NCI-H187 treated with DMSO at 0.1 percent for 48 hours (cell line): ENCODE measurements at places on chromosomes 2 and 18.

GRCh38 chr2:101160454-101160853 is 9.3 kb upstream of the TBC1D8 start:
- no peak for DNase-seq

DNA sequence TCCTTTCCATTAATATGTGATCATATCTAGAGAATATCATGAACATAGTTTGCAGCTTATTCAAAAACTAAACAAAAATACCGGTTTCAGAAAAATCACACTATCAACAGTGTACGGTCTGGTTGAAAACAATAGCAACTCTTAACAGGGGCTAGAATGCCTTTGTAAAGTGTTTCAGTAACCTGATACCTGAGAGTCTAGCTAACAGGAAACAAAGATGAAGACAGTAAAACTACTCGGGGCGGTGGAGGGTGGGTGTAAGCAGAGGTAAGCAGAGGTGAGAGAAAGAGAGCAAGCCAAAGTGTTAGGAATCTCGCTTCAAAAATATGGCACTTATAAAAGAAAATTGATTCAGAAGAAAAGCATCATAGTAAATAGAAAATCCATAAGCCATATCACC is 109.0 kb upstream of the RGPD4 start:
- peak; percentile 16 for DNase-seq

DNA sequence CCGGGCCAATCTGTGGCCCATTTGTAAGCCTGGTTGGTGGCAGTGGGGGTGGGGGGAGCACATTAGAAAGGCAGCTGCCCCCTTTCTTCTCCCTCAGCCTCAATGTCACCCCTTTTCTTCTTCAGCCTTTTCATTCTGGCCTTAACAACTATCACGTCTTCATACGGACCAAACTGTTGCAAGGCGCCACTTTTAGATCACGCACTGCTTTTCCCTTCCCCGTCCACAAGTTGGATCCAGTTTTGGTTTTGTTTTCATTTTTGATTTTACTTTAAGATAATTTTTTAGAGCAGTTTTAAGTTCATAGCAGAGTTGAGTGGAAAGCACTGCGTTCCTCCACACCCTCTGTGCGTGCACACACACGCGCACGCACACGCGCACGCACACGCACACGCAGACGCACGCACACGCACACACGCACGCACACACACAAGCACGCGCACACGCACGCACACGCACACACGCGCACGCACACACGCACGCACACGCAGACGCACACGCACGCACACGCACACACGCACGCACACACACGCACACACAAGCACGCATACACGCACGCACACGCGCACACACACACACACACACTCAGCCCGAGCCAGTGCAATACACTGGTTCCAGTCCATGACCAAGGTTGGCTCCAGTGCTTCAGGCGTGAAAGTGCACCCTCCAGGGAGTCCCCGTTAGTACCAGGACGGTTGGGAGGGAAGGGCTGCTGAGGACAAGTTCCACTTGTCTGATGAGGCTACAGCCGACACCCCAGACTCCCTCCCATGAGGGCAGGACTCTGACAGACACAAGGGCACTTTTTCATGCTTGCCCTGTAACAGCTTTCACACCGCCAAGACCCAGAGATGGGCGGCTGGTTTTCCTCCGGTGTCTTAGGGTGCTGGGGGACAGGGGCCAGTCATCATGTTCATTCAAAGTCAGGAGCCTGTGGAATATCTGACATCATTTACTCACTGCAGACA is 22.4 kb downstream of the FBLN7 start:
- no peak for DNase-seq

- no peak for DNase-seq
Observed at GRCh38 chr18:12251311-12251710, 2.9 kb upstream of the CIDEA start.

GRCh38 chr2:219851801-219852481 is 224.5 kb downstream of the SLC4A3 start:
- DNase-seq: no peak

- no peak for DNase-seq
Observed at GRCh38 chr2:200025717-200026116, 70.3 kb downstream of the MAIP1 start.

DNA sequence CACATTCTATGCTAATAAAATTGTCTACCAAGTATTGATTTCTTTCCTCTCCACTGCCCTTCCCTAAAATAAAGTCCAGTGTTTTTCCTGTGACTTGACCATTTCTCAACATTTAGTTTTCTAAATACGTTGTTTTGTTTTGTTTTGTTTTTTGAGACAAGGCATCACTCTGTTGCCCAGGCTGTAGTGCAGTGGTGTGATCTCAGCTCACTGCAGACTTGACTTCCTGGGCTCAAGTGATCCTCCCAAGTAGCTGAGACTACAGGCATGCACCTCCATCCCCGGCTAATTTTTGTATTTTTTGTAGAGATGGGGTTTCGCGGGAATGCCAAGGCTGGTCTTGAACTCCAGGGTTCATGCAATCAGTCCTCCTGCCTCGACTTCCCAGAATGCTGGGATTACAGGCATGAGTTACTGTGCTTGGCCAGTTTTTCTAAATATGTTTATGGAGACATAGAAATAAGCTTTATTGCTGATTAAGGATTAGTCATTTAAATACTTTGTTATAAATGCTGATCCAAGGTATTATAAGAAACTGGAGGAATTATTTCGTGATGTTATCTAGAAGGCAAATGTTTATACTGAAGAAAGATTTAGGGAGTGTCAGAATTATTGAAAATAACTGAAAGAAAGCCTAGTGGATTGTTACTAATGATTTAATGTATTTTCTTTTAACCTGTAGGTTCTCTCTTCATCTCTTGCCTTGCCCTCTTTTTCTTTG is 5.7 kb upstream of the HTR2B start:
- DNase-seq: no peak

DNA sequence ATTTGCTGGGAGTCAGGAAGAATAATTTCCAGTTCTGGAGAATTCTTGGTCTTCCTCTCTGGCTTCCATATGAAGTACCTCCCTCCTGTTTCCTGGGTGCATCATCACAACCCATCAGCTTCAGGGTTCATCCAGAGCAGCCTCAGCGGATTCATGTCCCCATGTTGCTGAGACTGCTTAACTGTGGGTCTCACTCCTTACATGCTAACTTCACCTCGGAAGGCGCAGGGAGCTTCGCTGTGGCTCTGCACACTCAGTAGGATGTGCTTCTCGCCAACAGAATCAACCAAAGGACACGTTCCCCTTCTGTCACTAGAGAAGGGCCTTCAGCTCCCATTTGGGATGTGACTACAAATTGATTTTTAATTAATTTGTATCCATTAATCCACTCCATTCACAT is 24.2 kb downstream of the FBLN7 start:
- no peak for DNase-seq

DNA sequence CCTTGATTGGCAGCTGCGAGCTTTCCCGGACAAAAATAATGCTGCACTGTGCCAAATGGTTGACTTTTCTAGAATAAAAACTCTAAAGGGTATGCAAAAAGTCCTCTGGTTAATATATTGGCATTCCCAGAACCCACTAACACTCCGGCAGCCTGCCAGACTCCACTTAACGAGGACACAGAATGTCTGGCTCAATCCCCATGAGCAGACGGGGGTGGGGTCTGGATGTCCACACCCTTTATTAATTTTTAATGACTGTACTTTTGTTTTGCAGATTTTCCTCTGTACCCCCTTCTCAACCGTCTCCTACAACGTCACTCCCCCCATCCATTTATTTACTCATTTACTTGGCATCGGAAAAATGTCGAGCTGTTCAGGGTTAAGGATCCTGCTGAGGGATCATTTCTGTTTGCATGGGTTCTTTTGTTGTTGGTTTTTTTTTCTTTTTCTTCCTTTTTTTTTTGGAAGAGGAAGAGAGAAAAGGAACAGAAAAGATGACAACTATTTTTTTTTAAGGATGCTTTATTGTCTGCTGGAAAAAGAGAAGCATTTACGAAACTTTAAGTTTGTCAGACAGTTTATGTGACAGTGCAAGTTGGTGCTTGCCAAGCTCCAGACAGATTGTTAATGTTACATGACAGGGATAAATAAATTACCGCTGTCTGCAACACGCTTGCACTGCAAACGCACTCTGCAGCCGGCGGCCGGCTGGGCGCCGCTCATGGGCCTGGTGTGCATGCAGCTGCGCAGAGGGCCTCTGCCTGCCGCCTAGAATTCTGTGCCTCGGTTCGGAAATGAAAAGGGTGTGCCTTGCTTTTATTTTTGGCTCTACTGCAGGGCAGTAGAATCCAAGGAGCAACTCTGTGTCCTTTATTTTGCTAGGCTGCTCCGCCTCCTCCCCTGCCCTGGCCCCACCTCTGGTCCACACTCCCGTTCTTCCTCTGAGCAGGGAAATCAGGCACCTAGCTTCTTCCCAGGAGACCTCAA is 3.6 kb downstream of the LDLRAD4 start:
- no peak for DNase-seq

GRCh38 chr2:109614715-109615636 is 812 bp downstream of the SOWAHC start:
- DNase-seq: no peak

- DNase-seq: no peak
Observed at GRCh38 chr2:127645395-127646291, at the start of gene GPR17. Gene GPR17 (plus strand): TSS chr2:127646153. CDS start chr2:127650736, 4,583 bp downstream.

DNA sequence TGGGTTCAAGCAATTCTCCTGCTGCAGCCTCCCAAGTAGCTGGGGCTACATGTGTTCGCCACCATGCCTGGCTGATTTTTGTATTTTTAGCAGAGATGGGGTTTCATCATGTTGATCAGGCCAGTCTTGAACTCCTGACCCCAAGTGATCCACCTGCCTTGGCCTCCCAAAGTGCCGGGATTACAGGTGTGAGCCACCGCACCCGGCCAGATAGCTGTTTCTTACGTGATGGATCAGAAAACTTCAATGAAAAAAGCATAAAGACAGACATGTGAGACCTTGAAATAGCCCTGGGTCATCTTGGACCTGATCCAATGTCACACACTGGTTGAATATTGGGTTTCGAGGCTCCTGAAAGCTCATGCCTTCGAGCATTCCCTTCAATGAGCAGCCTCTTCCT is 66.7 kb upstream of the RTN4 start:
- DNase-seq: no peak

GRCh38 chr18:62964432-62964831 is 249.1 kb downstream of the PHLPP1 start:
- no peak for DNase-seq

- DNase-seq: no peak
Observed at GRCh38 chr2:217538719-217539118, 464.1 kb downstream of the TNS1 start.

- DNase-seq: peak; percentile 25
Observed at GRCh38 chr2:55718165-55719008, 24.7 kb upstream of the PNPT1 start.

DNA sequence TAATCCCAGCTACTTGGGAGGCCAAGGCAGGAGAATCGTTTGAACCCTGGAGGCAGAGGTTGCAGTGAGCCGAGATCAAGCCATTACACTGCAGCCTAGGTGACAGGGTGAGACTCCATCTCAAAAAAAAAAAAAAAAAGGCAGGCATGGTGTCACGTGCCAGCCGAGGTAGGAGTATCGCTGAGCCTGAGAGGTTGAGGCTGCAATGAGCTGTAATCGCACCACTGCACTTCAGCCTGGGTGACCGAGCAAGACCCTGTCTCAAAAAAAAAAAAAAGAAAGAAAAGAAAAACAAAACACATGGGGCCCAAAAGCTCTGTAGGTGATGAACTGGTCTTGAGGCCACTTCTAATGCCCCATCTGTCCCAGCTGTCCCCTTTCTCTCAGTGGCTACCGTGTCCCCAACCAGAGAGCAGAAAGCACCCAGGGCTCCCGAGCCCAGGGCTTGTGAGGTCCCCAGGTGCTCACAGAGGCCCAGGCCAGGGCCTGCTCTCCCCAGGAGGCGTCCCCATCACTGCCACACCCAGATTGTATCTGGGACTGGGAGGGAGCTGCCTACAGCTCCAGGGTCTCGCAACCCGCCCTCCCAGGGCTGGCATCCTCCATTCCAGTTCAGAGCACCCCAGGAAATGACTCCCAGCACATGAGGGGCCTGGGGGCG is 8.5 kb downstream of the KLHL30 start:
- DNase-seq: no peak

- DNase-seq: no peak
Observed at GRCh38 chr2:152647552-152647951, 69.7 kb downstream of the PRPF40A start.

GRCh38 chr2:33426666-33427231 is 49.7 kb upstream of the RASGRP3 start:
- peak; percentile 11 for DNase-seq

- DNase-seq: no peak
Observed at GRCh38 chr18:33210575-33211189, 229.8 kb downstream of the CCDC178 start.

- DNase-seq: no peak
Observed at GRCh38 chr2:219230059-219230540, 494 bp downstream of the ANKZF1 start.

GRCh38 chr18:10838553-10838952 is 310.8 kb downstream of the PIEZO2 start:
- no peak for DNase-seq

GRCh38 chr2:72112981-72113846 is 34.4 kb downstream of the CYP26B1 start:
- DNase-seq: no peak

- DNase-seq: no peak
Observed at GRCh38 chr2:180960982-180961381, 19.4 kb upstream of the UBE2E3 start.

DNA sequence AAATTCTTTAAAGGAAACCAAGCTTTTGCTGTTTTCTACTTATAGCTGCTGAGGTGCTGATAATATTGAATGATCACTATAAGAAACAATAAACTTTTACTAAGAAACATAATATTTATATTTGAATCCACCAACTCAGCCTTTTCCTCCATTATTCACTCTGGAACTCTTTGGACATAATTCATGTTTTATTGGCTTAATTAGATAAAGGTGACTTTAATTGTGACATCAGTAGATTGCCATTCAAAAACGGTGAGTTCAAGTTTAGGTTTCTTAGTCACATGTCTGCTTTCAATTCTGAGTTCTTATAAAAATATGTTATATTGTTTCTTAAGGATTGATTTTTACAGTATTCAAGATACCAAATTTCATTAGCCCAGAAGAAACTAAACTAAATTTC is 24.0 kb downstream of the CCDC85A start:
- no peak for DNase-seq

- no peak for DNase-seq
Observed at GRCh38 chr2:123073956-123074355, 951.1 kb upstream of the CNTNAP5 start.

DNA sequence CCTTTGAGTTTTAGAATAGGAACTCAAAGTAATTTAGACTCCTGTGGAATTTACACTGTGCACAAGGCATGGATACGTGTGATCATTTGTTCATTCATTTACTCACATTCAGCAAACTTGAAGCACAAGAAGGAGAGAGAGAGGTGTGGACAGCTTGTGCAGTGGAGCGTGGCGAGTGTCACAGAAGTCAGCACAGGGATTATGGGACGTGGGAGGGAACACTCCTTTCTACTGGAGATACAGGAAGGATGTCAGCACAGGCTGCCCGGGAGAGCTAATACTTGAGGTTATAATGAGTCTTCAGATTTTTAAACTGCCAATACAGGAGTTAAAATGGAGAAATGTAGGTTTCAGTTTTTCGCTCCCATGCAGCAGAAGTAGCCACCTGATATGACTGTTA is 7.0 kb downstream of the FAM228A start:
- peak; percentile 18 for DNase-seq

GRCh38 chr2:106107509-106108131 is 86.5 kb downstream of the UXS1 start:
- no peak for DNase-seq

GRCh38 chr2:151553-152334 is 105.4 kb upstream of the FAM110C start:
- DNase-seq: no peak
